Right renal pelvis (tissue), 4 donors: ENCODE measurements at places on chromosomes 1 and 21.

- DNase-seq = no peak
These were observed 7.0 kb downstream of the TLR5 start for GRCh38 chr1:223136086-223136485.

DNA sequence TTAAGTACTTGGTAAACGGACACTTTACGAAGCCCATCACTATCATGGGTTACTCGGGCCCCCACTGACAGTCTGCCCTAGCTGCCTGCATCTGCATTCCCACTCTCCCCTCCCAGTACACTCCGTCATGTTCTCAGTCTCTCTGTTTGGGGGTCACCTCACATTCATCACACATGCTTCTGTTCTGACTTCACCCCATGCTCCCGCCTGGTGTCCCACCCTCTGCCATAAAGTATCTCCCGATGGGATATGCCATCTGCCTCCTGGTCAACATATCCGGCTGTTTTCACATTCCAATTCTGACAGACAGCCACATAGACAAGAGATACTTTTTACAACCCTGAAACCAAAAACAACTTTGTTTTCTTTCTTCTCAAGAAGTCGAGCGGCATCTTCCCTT, 1.0 kb downstream of the OLFML2B start:
- no peak for DNase-seq

GRCh38 chr1:237884237-237884636, 6.5 kb downstream of the ZP4 start:
- DNase-seq = no peak

DNA sequence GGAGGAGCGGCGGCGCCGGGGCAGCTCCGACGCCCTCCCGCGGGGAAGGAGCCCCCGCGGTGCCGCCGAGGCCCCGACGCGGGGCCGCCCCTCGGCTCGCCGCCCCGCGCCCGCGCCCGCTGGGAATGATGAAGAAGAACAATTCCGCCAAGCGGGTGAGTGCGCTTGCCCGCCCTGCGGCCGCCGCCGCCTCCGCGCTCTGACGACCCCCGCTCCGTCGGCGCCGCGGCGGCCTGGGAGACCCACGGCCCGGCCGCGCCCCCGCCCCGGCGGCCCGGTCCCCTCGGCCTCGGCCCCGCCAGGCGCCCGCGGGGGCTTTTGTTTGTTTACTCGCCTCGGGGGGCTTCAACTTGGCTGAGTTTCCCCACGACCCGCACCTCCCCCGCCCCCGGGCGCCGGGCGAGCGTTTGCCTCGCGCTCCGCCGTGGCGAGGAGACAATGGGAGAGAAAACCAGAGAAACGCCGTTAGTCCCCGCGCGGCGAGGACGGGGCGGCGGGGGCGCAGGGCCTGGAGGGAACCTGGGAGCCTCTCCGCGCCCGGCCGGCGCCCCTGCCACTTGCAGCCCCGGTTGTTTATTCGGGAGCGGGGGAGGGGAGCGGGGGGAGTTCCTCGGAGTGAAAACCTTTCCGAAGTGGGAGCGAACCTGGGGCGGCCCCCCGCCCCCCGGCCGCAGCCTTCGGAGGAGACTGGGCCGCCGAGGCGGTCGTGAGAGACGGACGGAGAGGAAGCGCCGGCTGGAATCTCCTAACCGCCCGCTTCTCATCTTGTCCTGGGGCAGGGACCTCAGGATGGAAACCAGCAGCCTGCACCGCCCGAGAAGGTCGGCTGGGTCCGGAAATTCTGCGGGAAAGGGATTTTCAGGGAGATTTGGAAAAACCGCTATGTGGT, 661 bp downstream of the PLEKHO1 start:
- no peak for DNase-seq

- DNase-seq = no peak
These were observed 139.1 kb downstream of the SLC45A1 start for GRCh38 chr1:8456991-8457390.

DNA sequence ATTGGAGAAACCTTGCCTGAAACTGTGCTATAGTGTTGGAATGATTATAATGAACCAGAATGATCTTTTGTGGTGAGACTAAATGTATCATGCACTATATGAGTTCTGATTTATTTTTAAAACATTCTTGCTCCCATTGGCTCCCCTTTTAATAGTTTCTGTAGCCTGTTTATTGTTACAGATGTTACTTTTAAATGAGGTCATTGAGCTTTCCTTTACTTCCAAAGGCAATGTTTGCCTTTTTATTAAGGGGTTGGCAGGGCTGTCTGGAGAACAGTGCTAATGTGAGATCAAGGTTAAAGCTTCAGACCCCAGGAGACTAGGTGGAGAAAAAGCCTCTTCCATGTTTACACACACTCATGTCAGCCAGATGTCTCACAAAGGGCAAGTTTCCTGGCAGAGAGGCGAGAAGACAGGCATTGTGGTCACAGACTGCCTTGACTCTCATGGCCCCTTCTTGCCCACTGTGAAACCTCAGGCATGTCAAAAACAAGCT, 120.6 kb upstream of the RAVER2 start:
- no peak for DNase-seq

DNA sequence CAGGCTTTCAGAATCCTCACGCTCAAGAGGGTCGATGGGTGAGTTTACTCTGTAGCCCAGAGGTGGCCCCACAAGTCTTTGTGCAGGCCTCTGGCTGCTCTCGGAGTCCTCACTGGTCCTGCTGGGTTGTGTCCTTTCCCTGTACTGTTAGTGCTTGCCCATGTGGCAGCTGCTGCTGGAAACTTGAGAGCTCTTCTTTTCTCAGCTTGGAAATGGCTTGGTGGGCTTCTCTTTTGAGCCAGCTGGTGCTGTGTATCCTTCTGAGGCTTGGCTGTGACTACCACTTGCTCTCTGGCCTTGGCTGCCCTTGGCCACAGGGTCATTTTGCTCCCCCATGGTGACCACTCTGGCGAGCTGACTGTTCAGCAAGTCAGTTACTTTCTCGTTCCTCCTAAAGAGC, 82.2 kb upstream of the LMO4 start:
- no peak for DNase-seq

DNA sequence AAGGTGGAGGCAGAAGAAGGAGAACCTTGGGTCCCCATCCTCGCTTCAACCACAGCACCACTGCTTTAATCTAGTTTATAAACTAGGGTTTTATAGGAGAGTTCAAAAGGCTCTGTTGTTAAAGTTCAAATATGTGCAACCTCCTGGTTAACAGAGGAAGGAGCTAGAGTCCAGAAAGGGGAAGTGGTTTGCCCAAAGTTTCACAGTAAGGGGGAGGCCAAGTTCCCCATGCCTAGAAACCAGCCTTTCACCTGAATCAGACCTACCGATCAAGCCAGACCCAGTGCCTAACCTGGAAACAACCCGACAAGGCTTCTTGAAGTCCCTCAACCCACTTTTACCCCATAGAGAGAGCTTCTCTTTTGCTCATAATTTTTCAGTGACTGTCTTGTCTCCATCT, 106.5 kb downstream of the PLPP3 start:
- no peak for DNase-seq

DNA sequence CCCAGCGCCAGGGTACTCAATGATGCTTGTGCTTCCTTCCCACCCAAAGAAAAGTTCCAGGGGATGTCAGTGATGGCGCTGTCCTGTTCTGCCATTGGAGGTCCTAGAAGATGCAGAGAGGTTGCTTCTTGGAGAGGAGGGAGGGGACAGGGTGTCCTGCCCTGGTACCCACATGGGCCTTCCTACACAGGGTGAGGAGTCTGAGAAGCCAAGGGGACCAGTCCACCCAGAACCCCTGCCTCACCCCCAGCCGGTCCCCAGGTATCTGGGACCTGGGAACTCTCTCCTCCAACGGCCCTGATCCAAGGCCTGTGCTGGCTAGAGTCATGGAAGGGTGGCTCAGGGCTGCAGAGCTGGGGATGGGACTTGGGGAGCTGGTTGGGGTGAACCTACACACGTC, 259.4 kb downstream of the KCNJ6 start:
- no peak for DNase-seq

DNA sequence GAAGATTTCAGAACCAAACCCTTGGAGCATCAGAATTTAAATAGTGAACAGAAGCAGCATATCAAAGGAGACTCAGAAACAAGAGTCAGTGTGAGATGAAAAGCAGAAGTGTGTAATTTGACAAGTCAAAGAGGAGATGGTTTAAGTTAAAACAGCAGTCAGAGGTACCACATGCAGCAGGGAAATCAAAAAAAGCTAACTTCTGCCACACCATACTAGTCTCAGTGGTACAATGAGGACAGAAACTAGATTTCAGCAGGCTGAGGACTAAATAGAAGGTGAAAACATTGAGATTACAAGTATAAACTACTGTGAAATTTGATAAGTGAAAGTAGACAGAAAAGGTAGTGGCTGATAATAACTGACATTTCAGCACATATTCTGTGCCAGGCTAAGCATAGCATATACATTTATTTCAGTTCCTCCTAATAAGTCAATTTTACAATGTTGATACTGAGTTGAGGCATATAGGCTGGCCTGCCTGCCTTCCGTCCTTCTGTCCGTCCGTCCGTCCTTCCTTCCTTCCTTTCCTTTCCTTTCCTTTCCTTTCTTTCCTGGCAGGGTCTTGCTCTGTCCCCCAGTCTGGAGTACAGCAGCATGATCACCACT, 12.6 kb downstream of the SUCO start:
- no peak for DNase-seq

DNA sequence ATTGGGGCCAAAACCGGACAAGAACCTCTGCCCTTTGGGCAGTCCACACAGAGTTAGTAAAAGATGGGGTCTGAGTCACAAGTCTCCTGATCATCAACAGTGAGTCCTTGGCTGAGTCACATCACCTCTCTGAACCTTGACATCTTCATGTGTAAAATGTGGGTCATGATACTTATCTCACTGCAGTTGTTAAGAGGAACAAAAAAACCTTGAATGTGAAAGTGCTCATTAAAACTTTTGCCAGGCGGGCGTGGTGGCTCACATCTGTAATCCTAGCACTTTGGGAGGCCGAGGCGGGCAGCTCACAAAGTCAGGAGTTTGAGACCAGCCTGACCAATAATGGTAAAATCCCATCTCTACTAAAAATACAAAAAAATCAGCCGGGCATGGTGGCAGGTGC, 15.7 kb downstream of the S100A16 start:
- no peak for DNase-seq

GRCh38 chr1:52253421-52253820, 111.5 kb downstream of the ZFYVE9 start:
- no peak for DNase-seq

- DNase-seq = no peak
These were observed 31.6 kb upstream of the DIPK1A start for GRCh38 chr1:92992877-92993276.

DNA sequence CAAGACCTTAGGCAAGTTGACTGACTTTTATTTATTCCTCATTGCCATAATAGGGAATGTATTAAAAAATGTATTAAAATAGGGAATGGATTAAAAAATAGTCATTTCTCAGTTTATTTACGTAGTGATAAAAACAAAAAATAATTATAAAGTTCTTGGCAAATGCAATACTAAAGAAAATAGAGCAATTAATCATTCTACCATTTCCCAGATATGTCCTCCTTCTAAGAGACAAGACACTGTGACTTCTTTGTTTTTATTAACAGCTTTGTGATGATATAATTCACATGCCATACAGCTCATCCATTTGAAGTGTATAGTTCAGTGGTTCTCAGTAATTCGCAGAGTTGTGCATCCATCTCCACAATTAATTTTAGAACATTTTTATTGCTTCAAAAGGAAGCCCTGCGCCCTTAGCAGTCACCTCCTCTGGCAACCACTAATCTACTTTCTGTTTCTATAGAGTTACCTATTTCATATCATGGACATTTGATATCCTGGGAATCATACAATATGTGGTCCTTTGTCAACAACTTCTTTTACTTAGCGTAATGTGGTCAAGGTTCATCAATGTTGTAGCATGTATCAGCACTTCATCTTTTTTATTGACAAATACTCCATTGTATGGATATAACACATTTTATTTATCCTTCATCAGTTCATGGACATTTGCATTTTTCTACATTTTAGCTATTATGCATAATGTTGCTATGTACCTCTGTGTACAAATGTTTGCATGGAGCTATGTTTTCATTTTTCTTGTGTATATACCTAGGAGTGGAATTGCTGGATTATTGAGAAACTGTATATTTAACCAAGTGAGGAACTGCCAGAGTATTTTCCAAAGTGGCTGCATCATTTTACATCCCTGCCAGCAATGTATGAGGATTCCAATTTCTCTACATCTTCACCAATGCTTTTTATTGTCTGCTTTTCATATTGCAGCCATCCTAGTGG, 5.6 kb downstream of the TBX19 start:
- no peak for DNase-seq

DNA sequence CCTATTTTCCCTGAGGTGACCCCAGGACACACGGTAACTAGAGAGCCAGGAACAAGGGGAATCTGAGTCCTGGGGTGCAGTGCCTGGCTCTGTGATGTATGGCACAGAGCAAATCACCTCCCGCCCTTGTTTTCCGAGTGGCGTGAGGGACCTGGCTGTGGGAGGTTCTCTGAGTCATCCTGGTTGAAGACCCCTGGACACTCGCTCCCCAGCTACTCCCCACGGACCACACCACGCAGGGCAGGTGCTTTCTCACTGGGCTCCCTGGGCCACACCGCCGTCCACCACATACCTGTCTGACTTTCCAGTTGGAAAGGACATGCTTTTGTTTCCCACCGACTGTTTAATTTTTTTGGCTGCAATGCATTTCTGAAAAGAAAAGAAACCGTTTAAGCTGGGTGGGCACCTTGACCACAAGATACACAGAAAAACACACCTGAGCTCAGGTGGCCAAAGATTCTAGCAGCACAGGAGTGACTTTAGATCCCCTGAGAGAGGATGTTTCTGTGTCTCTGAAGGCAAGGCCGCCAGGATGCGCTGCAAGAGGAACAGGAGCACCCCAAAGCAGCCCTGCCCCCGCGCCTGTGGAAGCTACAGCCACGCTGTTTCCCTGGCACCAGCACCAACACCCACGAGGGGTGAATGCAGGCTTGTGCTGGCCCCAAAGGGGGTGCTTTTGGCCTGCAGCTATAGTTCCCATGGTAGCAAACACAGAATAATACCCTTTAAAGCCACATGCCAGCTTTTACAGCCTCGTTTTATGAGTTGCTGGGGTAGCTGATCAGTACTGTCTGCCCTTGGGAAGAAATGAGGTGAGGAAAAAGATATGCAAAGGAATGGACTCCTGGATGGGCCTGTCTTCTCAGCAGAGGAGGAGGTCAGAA, 8.1 kb upstream of the SRM start:
- no peak for DNase-seq

GRCh38 chr1:56334047-56334446, 245.3 kb downstream of the PLPP3 start:
- DNase-seq = no peak

DNA sequence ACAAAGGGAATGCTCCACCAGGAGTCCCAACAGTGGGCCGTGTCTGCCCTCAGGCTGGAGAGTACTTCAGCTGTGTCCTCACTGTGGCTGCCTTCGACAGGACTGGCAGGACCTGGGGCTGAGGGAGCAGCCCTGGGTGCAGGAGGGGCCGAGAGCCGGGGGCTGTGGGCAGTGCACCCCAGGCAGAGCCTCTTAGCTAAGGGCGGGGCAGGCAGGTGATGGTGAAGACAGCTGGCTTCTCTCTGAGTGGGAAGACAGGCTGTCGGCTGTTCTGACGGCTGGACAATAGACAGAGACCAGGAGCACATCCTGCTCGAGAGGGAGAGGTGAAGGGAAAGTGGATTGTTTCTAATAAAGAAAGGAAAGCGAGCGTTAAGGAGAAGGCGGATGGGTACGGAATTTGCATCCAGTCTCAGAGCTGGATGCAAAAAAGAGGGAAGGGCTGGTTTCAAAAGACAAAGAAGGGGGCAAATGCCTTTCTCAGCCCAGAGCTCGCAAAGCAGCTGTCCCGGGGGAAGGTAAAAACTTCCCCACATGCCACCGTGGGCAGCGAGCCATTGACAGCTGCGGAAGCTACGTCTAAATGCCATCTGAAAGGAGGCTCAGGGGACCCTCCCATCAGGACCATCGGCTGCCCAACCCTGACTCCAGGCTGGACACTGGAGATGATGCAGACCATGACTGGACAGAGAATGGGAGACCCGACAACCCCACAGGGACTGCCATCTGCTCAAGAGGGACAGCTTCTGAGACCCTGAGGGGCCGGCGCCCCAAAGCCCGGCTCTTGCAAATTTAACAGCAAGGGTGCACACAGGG, 92.0 kb downstream of the STUM start:
- no peak for DNase-seq
